Stromal cell of bone marrow (primary cell): ENCODE measurements at places on chromosomes 6 and 20.

DNA sequence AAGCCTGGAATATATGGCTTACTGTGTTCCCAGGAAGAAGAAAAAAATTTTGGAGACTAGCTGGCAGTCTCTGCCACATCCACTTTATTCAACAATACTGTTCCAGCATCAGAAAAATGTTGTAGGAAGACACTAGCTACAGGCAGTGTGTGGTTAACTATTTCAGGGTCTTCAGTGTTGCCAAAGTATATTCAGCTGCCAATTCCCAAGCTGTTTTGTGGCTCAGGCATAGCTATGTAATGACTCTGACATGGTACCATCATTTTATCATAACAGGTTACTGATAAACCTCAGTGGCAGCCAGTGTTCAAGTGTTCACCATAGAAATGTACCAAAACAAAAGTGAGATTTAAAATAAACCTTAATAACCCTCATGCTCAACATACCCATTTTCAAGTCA is 503.1 kb downstream of the ADGRB3 start:
- no peak for DNase-seq

DNA sequence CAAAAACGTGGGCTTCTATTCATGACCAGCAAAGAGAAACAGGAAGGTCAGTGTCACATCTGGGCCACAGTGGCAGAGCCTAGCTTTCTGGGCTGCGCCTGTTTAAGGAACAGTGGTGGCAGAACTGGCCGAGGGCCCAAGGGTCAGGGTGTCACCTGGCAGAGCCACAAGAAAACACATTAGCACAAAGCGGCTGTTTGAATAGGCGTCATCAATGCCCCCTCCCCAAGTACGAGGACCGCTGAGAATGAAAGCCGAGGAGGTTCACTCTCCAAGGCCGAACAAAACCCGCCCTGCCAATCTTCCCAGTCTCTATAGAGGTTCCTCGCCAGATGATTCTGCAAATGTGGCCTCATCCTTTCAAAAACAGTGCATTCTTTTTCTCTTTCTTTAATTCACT is 125.2 kb upstream of the TRAF3IP2 start:
- DNase-seq: no peak

GRCh38 chr20:6671829-6672228 is 95.7 kb upstream of the BMP2 start:
- no peak for DNase-seq

DNA sequence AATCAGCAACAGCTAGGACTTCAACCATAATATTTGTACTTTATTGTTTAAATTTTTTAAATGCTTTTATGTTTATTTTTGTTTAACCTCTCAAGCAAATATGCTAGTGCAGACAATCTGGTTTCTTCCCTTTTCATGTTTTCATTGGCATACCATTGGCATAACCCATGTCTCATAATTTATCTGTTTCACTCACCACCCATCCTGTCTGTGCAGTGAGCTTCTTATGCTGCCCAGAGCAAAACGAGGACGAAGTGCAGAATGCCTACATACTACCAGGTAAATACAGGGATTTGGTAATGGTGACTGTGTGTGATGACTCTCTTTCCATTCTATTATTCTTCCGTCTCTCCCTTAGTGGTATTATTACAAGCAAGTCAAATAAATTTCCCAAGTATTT is 361.4 kb upstream of the KCNQ5 start:
- peak; percentile 10 for DNase-seq

DNA sequence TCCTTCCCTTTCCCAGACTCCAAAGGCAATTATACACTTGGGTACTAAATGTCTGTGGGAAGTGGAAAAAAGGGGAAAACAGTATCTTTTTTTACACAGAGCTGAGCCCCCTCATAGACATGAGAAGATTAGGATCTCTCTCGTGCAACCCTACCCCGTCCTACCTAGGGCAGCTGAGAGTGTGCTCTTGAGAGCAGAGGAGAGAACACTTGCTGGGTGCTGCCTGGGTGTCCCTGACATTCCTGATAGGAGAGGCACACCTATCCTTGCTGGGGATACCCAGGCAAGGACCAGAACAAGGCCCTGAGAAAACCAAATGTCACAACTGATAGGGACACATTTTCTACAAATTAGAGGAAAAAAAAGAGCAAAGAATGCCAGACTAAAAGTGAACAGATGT is 81.2 kb downstream of the PREP start:
- no peak for DNase-seq

- no peak for DNase-seq
Measured at GRCh38 chr6:169930799-169931198, 179.4 kb downstream of the ERMARD start.

GRCh38 chr6:42877695-42878094 is 1.7 kb upstream of the RPL7L1 start:
- DNase-seq: no peak

DNA sequence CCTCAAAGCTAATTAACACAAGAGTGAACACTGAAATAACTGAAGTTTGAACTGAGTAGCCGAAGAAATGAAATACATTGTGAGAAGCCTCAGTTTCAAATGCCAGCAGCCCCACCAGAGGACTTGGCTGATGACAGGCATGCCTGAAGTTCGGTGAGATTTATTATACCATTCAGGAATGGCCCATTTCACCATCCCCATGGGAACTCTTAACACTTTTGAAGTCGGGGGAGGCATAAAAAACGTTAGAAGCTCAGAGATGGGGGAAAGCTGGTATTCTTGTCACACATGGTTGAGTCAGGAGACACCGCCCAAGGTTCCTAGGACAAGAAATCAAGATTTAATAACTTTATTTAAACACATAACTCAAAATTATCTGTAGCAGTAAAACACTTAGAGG is 17.6 kb upstream of the SLC22A3 start:
- no peak for DNase-seq

GRCh38 chr6:160128125-160128683 is 6.6 kb downstream of the SLC22A1 start:
- DNase-seq: no peak

GRCh38 chr6:134740473-134741199 is 209.3 kb downstream of the ALDH8A1 start:
- no peak for DNase-seq

DNA sequence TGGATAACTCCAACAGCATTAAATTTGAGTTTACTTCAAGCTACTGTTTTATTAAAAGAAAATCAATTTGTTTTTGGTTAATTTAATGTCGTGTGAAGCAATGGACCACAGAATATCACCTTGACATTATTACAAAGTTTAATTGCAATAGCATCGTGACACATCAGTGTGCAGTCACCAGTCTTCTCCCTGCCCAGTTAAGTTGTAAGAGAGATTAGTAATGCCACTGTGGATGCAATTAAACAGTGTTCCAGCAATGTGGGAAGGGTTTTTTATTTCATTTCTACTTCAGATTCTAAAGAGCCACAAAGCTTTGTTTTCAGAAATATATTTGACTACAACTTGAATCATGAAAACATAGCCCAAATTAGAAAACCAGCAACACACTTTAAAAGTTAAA is 128.7 kb downstream of the SYNE1 start:
- DNase-seq: no peak

- no peak for DNase-seq
Measured at GRCh38 chr20:38520261-38520660, 47.6 kb downstream of the RALGAPB start.

DNA sequence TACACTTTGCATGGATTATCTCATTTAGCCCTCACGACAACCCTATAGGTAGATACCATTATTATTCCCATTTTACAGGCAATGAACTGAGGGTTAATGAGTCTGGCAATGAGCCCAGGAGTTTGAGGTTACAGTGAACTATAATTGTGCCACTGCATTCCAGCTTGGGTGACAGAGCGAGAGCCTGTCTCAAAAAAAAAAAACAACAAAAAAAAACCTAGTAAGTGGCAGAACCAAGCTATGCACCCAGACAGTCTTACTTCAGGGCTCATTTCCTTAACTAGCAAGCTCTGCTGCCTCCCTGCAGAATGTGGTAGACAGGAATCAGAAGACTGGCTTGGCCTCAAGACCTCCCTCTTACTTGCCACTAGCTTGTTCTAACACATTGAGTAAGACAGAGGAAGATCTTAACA is 71.9 kb upstream of the RREB1 start:
- no peak for DNase-seq

- no peak for DNase-seq
Measured at GRCh38 chr20:39549733-39550132, 587.6 kb downstream of the DHX35 start.

DNA sequence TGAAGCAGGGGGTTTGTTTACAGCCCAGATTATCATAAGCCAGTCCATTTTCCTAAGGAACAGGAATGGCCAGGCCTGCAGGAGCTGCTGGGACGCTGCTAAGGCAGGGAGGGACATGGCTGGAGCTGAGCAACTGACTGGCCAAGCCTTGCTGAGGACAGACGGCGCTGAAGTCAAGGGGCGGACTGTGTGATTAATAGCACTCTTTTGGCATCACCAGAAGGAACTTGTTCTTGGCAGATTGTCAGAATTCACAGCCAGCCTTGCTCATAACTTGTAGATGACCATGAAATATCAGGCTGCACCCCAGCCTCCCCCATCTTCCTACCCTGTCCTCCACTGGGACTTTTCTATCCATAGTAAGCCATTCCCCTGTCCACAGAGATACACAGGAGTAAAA is 218.8 kb upstream of the RNF24 start:
- DNase-seq: no peak

DNA sequence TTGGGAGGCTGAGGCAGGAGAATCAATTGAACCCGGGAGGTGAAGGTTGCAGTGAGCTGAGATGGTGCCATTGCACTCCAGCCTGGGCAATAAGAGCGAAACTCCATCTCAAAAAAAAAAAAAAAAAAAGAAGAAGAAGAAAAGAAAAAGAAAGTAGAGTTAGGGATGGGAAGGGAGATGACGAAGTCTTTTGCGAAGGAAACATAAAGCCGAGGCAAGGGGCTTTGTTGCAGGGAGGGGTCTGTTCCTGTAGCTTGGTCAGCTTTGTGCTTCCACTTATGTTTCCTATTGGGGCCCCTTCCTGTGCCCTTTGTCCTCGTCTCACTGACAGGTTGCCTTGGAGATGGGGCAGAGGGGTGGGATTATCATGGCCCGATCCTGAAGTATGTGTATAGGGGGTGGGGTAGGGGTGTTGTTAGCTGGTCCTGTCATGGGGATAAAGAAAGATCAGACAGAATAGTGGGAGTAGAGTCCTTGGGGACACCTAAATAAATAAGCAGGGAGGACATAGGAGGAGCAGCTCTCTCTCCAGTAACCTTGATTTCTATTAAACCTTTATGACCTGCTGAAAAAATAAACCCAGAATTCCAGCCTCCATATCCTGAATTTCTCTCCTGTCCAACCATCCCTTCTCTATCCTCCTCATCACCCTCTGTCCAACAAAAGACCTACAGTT is 1.1 kb upstream of the CLIC1 start:
- no peak for DNase-seq

GRCh38 chr20:22579711-22580697 is 4.4 kb downstream of the FOXA2 start:
- DNase-seq: no peak

DNA sequence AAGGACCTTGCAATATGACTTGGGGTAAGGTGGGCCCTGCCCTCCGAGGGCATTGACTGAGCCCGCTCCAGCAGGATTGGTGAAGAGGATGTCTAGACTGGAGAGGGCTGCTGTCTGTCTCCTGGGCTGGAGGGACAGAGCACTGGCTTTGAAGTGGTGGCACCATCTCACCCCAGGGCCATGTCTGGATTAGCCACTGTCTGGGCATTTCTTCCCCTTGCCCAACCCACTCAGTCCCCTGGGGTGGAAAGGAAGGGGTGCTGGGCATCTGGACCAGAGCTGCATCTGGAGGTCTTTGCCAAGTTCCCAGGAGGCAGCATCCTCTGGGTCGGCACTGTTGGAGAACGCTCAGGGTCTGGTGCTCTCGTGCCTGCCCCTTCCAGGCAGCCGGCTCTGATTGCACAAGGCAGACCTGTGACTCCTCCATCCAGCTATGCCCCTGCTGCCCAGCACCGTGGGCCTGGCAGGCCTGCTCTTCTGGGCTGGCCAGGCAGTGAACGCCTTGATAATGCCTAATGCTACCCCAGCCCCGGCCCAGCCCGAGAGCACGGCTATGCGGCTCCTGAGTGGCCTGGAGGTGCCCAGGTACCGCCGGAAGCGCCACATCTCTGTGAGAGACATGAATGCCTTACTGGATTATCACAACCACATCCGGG is at the start of gene R3HDML:
R3HDML (plus strand) TSS at position 319 of the 656 bp plus-strand sequence; CDS start at position 434, 115 bp downstream.
- no peak for DNase-seq

DNA sequence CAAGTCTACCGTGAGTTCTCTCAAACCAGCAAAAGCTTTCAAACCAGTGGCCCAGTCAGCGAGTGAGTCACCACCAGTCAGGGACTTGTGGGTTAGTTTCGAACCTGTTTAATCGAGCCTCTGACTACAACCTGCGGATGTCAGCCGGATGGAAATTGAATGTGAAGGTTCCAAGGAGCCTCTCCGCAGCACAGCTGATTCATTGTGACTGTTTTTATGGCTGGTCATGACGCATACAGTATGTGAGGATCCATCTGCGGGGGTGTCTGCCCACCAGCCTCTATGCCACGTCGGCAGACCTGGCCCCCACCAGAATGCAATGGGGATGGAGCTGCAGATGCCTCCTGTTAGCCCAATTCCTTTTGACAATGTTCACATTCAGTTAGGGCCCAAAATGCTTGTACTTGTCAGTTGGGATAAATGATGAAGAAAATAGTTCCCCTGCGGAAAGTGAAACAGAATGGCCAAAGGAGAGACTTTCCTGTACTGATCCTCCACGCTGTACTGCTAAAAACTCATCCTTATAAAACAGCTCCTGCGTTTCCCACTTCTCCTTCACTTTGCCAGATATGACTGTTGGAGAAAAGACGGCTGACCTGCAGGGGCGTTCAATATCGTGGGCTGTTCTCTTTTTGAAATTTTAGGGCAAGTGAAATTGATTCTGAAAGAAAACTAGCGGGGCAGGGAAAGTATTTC is 206.6 kb downstream of the TFAP2B start:
- DNase-seq: peak; percentile 25

DNA sequence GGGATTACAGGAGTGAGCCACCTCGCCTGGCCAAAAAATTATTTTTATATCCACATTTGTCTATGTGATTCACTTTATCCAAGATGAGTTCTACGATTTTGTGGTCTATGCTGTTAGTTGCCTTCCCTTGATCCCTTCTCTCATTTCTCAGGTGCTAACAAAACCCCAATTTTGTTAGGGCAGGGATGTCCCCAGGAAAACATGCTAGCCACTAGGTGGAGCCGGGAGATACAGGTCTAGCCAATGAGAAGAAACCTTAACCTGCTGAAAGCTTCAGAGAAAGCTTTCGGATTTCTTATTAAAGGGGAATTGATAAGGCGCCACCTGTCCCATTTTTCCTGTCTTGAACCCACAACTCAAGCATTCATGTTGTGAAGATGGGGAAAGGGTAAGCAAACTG is 167.4 kb upstream of the OLIG3 start:
- DNase-seq: no peak

- no peak for DNase-seq
Measured at GRCh38 chr6:68675548-68675947, 40.5 kb downstream of the ADGRB3 start.
